ENCODE measurements at places on chromosomes 1 and 21. TPM values are rescaled to one million over a fixed set of nuclear protein-coding genes. Genes with fewer than 3 reads are reported as not detected.

SYCP1 gene
- not detected for polyA plus RNA-seq

DNA sequence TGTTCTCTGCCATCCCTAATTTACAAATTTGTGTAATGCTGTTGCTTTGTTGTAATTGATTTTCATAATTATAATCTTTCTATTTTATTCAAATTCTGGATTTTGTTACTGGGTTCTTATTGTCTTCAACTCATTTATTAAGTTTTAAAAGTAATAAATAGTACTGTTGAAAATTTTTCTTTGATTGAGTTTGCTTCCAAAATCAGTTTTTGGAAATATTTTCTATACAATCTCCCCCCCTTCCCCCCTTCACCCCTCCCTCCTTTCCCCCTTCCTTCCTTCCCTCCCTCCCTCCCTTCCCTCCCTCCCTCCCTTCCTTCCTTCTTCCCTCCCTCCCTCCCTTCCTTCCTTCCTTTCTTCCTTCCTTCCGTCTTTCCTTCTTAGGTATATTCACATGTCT lies 6.0 kb upstream of the TMPRSS15 start:
- H3K27me3 ChIP-seq: no peaks in the 10 kb centered on the region
- H3K36me3 ChIP-seq: no peaks in the 10 kb centered on the region
- H3K4me3 ChIP-seq: no peak overlapping the region
- no peaks in the 10 kb centered on the region for H3K4me1 ChIP-seq
- DNase-seq: no peak

SLAMF9 gene
- polyA plus RNA-seq: not detected

- no peak overlapping the region for H3K27ac ChIP-seq
- H3K4me3 ChIP-seq: no peak overlapping the region
- H3K27me3 ChIP-seq: no peaks in the 10 kb centered on the region
- H3K4me1 ChIP-seq: no peaks in the 10 kb centered on the region
These were observed 42.9 kb downstream of the HLX start for GRCh38 chr1:220921971-220922635.

GRCh38 chr21:26351661-26352060 lies 181.1 kb upstream of the APP start:
- DNase-seq: no peak
- no peaks in the 10 kb centered on the region for H3K4me1 ChIP-seq
- H3K27me3 ChIP-seq: no peaks in the 10 kb centered on the region
- H3K36me3 ChIP-seq: no peaks in the 10 kb centered on the region

All from B cell (primary cell).